ENCODE measurements at places on chromosomes 6 and 20.

GRCh38 chr6:167237438-167238145, 53.5 kb upstream of the UNC93A start:
- DNase-seq, result no peak

DNA sequence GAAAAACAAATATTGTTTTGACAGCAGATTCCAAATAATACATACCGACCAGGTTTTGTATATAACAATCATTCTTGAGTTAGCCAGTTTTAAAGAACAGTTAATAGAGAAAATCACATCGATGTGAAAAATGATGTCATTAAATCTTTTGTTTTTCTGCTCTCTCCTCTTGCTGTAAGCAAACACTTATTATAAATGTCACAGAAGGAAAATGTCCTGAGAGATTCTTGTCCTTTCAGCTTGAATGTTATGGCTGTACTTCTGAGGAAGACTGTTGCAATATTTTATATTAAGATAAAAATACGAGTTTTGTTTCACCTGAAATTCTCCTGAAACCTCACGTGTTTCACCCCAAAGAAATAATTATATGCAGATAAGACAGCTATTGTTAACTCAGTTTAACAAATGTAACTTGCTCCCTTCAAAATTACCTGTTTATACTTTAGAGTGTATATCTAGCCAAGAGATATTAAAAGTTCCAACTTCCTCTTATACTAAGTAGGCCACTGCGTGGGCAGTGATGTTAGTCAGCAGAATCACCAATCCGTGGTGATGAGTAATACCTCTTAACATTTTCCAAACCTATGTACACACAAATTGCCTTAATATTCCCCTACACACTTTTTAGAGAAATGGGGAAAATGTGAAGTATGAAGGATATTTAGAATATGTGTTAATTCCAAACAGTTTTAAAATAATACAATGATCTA, 1111.4 kb upstream of the CITED2 start:
- DNase-seq, result no peak

DNA sequence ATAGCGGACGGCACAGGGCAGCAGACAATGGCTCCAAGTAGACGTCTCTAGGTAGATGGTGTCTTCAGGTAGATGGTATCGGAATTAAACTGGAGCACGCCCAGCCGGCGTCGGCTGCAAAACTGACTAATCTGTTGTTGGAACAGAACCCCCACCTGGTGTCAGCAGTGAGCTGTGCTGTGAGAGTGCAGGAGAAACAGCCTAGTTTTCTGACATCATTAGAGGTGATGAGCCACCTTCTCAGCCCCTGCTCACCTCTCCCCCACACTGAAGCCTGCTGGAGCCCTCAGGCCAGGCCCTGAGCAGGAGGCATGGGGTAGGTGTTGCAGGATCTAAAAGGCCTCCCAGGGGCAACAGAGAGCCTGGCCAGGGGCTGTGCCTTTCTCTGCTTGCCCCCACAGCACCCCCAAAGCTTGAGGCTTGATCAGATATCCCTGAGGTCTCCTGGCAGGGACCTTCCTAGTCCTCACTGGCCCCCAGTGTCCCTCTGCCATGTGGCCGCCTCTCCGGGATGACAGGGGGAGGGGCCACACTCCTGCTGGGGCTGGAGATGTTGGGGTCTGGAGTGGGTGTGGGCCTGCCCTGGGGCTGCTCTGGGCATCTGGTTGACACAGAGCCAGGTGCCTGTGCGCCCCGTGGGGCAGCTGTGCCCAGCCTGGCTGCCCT, 6.9 kb upstream of the HELZ2 start:
- peak; percentile 16 for DNase-seq

- DNase-seq, result no peak
These were observed 12.1 kb downstream of the BCL2L1 start for GRCh38 chr20:31710423-31711108.

GRCh38 chr6:105136431-105137350, 43.1 kb downstream of the POPDC3 start:
- DNase-seq, result no peak

DNA sequence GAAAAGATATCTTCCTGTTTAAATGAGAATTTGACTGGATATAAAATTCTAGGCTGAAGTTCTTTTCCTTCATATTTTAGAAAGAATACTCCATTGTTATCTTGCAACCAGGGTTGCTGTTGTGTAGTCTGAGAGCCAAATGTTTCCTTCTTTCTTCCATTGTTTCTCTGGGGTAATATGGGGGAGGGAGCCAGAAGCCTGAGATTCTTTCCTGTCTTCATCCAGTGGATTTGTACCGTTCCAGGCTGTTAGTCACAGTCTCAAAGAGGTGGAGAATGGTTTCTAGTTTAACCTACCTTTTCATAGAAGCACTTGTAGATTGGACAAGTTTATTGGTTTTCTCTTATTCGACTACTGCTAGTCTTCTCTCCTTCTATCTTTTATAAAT, 6.1 kb upstream of the ULBP3 start:
- DNase-seq, result no peak

- DNase-seq, result no peak
These were observed 3.7 kb downstream of the TNFAIP3 start for GRCh38 chr6:137870744-137871247.
